ENCODE measurements at places on chromosomes 6 and 20.

GRCh38 chr20:50624351-50625016 is 66.9 kb downstream of the RIPOR3 start:
- DNase-seq = no peak

GRCh38 chr6:115203381-115203780 is 857.3 kb downstream of the FRK start:
- DNase-seq = no peak

GRCh38 chr6:107731422-107732319 is 92.4 kb downstream of the SCML4 start:
- DNase-seq = no peak

DNA sequence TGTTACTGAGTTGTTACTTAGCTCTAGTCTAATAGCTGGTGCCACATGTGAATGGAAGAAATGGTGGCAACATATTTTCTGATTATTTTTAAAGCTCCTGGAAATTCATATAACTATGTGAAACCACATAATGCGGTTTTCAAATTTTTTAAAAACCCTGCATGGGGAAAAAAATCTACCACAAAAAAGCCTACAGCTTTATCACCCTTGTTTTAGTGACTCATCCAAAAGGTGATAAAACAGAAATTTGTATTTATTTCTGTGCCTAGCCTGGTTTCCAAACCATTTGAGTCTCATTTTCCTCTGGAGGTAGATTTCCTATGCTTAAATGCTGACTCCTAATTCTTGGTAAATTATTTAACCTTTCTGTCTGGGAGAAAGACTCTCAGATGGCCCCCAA is 5.4 kb upstream of the FBXO30 start:
- DNase-seq = no peak

- DNase-seq = no peak
These were observed 43.4 kb downstream of the BCAS4 start for GRCh38 chr20:50838322-50838625.

DNA sequence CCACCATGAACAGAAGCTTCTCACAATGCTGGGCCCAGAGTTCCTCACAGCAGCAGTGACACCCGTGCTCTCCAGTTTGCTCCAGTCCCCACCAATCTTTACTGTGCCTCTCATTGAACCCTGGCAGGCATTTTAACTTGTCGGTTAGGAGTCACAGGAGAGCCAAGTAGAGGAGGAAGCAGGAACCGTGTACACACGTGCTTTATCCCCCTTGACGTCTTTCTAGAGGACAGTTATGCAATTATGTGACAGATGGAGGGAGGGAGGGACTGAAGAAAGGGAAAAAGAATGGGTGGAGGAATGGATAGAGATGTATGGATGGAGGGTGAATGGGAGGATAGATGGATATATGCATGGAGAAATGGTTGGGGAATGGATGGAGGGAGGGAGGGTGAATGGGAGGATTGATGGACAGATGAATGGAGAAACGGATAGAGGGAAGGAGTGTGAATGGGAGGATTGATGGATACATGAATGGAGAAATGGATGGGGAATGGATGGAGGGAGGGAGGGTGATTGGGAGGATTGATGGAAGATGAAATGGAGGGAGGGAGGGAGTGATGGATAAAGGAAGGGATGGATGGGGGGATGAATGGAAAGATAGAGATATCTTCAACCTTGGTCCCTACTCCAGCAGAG is 26.0 kb downstream of the RBM38 start:
- no peak for DNase-seq

- no peak for DNase-seq
These were observed 862 bp downstream of the PRND start for GRCh38 chr20:4722571-4722970.

DNA sequence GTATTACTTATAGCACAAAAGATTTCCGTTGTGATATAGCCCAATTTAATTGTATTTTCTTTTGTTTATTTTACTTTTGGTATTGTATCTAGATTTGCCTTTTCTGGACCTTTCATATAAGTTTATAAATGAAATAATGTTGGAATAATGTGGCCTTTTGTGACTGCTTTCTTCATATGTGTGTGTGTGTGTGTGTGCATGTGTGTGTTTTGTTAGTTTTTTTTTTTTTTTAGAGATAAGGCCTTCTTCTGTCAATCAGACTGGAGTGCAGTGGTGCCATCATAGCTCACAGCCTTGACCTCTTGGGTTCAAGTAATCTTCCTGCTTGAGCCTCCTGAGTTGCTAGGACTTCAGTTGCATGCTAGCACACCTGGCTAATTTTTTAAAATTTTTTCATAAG is 37.8 kb upstream of the ASXL1 start:
- no peak for DNase-seq

DNA sequence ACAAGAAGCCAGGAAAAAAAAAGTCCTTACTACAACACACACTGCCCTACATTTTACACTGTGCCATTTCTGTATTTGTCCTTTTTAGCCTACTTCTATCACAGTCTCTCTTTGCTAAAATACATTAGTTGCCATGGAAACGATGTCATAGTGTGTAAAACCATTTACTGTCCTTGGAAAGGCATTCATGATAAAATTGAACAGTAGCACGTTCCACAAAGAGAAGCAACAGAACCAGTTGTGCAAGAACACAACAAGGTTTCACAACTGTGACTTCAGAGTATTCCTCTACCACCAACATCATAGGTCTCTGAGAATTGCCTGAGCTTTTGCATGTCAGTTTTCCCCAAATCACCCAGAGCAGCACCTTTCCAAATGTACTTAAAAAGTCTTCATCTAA is 20.5 kb downstream of the FYN start:
- DNase-seq = no peak

DNA sequence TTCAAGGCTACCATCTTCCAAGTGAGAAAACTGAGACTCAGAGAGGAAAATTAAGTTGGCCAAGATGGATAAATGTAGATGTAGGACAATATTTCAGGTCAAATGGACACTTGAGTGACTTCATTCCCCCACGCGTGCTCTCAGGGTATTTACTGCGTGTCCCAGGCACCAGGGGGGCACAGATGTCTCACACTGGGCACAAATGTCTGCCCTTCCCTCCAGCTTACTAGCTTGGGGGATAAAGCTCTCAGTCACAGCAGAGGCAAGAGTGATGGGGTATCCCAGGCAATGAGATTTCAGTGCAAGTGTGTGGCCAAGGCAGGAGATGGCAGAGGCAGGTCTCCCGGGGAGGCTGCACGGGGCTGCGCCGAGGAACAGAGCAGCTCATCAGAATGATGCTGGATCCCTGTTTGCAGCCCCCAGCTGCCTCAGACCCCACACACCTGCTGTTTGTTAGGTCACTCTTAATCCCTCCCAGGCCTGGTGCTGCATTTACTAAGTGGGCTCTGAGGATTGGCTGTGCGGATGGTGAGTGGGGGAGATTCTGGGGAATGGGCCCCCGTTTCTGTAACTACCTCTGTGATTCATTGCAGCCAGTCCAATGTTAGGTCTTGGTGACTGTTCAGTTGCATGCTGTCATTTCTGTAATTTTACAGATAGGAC is 44.1 kb downstream of the PTK7 start:
- DNase-seq = no peak

DNA sequence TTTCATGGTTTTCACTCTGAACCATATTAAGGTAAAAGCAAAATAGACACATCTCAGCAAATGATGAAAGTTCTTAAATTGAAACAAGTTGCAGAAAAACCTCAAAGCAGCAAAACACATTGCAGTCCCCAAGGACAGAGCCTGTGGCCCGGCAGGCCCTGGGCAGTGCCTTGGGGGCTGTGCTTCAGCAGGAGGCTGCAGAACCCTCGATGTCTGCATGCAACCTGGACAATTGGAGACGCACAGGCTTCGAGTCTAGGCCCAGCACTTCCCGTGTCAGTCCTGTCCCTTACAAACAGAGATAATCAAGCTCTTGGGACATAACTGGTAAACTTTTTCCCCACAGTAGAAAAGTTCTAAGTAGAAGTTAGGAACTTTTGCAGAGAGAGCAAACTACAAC is 9.2 kb downstream of the PYGB start:
- DNase-seq = no peak

DNA sequence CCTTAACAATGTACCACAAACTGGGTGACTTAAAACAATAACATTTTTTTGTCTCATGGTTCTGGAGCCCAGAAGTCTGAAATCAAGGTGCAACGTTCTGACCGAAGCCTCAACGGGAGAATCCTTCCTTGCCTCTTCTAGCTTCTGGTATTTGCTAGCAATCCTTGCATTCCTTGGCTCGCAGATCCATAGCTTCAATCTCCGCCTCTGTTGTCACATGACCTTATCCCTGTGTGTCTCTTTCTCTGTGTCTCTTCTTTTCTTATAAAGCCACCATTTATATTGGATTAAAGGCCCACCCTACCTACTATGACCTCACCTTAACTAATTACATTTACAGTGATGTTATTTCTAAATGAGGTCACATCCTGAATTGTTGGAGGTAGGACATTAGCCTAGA is 37.2 kb upstream of the DOK5 start:
- DNase-seq = no peak

GRCh38 chr6:52953911-52954839 is 40.9 kb downstream of the GSTA4 start:
- no peak for DNase-seq

DNA sequence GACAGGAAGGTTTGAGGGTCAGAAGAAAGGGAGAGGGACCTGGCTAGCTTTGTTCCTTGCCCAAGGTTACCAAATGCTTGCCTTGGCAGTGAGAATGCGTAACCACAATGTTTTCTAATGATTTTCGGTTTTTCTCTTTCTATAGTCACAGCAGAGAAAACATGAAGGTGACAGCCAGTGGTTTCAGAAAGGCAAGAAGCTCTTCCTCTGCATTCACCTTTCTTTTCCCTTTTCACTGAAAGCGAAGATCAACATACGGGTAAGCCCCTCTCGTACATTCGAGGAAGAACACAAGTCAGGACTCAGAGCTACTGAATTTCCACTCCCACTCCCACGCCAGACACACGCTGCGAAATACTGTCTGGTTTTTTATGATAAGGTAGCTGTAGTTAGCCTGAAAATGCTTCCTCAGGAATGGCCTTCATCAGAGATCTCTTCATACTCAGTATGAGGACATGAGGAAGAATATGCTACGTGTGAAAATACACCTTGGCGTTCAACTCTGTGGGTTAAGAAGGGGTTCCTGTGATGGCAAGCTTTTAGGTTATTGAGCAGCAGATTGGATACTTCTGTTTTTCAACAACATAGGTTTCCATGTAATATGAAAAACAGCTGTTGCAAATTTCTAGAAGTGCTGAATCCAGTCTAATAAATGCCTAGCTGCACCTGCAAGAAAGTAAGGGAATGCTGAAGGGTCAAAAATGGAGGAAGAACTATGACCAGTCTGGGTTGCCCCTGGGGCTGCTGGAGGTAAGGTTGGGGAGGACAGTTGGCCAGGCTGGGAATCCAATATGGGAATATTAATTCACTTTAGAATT is 7.4 kb upstream of the CD83 start:
- no peak for DNase-seq

DNA sequence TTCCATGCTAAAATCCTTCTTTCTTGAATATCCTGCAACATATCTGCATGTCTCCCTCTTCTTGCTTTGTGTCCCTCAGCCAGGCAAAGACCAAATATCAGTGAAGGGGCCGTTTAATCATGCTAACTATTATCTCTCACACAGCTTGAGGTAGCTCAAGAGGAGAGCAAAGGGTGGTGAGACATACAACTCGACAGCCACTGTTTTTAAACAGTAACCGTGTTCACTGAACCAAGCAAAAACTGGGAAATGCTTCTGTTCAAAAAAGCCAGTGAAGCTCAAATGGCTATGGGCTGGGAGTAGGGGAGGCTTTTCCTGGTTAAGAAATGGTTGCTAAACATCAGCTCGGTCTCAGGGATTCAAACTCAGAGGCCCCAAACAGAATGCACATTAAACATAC is 83.4 kb downstream of the MAP7 start:
- no peak for DNase-seq

- no peak for DNase-seq
These were observed 115.4 kb downstream of the SLC23A2 start for GRCh38 chr20:4885877-4886276.

All from CD8-positive, alpha-beta memory T cell (primary cell).